Astrocyte of the cerebellum (primary cell): ENCODE measurements at places on chromosomes 11 and 22.

- no peak for DNase-seq
Observed at GRCh38 chr11:126797457-126798169, 203.0 kb downstream of the KIRREL3 start.

GRCh38 chr11:111449696-111450479, 62.3 kb downstream of the BTG4 start:
- DNase-seq = no peak

- DNase-seq = no peak
Observed at GRCh38 chr22:44795701-44796630, 43.6 kb downstream of the ARHGAP8 start.

- no peak for DNase-seq
Observed at GRCh38 chr11:93033093-93033492, 63.6 kb downstream of the MTNR1B start.

DNA sequence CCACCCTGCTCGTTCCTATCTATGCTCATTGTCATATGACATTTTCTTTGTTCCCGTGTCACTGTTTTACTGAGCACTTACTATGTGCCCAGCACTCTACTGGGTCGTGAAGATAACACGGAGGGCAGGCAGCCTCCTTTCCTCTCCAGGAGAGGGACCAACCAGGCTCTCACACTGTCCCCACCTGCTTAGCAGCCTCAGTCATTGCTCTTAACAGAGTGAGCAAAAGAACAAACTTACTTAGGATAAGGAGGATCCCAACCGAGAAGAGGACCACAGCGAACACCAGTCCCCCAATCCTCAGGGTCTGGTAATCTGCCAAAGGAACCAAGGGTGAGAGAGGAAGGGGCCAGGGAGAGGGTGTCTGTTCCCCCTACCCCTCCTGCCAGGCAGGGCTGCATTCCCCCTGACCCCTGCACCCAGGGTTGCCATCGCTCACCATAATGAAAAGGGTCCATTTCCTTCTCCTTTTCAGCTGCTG, 17.0 kb upstream of the FXYD2 start:
- DNase-seq = no peak

GRCh38 chr11:126791446-126791845, 209.1 kb downstream of the KIRREL3 start:
- DNase-seq = no peak

DNA sequence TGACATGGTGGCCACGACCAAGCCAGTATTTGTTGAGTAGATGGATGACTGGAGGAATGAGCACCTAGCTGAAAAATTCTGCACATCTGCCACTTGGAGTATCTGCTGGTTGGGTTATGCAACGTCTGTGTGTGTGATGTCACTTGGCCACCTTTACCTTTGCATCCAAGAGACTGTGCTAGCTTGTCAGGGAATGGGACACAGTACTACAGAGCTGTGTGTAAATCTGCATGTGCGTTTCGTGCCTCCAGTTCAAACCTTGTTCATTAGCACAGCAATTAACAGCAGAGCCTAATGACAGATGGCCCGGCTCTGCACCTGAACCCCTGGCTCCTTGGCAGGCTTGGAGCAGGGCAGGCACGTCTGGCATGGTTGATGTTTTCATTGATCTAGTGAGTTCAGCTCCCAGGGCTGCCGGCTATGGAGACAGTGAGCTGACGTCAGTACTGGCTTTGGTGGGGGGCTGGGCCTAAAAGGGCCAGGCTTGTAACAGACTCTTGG, 188.4 kb upstream of the NAV2 start:
- DNase-seq = no peak

GRCh38 chr22:42277988-42278776, 7.7 kb upstream of the TCF20 start:
- no peak for DNase-seq

- DNase-seq = no peak
Observed at GRCh38 chr22:50010676-50011446, 1.7 kb downstream of the IL17REL start.

DNA sequence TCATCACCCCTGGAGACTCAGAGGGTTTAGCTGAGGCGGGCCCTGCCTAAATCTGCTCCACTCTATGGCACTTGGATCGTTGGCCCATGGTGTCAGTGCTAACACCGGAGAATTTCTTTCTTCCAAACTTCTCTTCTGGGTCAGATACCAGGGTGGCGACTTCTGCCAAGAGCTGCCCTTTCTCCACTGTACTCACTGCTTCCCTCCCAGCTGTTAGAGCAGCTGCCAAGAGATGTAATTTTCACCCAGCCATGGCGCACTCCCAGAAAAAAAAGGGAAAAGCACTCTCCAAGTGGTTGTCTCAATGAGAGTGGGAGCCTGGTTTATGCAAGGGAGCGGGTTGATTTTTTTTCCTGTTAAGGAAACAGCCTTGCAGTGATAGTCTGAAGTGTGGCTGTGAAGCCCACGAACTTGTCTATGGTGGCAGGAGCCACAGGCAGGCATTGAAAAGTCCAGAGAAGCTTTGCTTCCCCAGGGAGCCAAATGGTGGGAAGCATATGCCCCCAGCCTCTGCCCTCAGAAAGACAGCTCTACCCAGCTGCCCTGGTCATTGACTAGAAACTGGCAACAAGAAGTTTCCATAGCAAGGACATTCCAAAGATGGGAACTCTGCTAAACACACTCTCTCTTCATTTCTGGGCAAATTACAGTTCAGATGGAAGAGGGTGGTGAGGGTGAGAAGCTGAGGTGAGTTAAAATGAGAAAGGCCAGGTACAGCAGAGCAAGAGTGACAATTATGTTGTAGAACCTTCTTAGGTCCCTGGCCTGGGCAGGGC, 10.7 kb downstream of the PCSK7 start:
- no peak for DNase-seq

DNA sequence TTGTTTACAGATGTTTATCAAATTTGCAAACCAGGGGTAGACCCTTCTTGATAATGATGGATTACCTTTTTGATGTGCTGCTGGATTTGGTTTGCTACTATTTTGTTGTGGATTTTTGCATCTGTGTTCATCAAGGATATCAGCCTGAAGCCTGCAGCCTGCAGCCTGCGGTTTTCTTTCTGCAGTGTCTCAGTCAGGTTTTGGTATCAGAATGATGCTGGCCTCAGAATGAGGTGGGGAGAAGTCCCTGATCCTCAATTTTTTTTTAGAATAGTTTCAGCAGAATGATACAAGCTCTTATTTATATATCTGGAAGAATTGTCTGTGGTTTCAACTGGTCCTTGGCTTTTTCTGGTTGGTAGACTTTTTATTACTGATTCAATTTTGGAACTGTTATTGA, 19.7 kb upstream of the RAB38 start:
- no peak for DNase-seq

DNA sequence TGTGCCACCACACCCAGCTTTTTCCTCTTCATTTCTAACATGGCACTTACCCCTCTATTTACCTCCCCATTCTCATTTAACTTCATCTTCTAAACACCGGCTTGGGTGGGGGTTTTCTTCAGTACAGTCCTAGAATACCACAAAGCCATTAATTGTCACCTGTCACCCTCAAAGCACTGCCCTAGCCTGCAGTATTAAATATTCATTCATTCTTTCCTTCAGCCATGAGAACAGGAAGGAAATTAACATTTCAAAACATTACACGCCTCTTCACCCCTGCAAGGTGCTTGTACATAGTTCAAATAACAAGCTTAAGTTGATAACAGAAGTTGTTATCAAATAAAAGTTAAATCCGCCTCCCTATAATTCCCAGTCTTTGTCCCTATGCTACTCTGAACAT, 10.7 kb upstream of the VPS37C start:
- DNase-seq = no peak

DNA sequence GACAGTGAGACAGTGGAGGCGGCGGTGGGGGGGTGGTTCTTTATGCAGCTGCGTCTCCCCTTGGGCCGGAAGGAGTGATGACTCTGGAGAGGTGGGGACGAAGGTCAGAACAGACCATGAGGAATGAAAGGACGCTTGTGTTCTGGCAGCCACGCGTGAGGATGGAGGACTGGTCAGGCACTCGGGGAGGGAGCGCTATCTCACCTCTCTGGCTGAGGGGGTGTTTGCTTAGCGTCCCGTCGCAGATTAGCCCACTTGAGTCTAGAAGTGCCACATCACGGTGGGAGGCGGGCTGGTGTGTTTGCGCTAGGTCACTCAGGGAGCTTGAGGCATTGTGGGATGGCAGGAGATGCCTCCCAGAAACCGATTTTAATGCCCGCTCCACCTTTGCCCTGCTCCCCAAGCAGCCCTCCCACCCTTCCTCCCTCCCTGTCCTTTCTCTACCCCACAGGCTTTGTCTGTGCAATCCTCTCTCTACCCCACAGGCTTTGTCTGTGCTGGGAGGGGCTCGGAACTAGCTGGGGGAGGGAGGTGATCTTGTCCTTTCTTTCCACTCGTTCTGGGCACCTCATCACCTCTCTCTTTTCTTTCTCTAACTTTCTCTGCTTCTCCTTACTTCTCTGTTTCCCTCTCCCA, 97.8 kb downstream of the PKNOX2 start:
- DNase-seq = no peak

GRCh38 chr11:58334708-58335107, 24.2 kb downstream of the OR5B17 start:
- DNase-seq = peak; percentile 35
